ENCODE measurements at places on chromosomes 2 and 18. TPM values are rescaled to one million over a fixed set of nuclear protein-coding genes. Genes with fewer than 3 reads are reported as not detected.
A peak's percentile ranks its signal among the peaks of the same experiment; 100 is the strongest.

DNA sequence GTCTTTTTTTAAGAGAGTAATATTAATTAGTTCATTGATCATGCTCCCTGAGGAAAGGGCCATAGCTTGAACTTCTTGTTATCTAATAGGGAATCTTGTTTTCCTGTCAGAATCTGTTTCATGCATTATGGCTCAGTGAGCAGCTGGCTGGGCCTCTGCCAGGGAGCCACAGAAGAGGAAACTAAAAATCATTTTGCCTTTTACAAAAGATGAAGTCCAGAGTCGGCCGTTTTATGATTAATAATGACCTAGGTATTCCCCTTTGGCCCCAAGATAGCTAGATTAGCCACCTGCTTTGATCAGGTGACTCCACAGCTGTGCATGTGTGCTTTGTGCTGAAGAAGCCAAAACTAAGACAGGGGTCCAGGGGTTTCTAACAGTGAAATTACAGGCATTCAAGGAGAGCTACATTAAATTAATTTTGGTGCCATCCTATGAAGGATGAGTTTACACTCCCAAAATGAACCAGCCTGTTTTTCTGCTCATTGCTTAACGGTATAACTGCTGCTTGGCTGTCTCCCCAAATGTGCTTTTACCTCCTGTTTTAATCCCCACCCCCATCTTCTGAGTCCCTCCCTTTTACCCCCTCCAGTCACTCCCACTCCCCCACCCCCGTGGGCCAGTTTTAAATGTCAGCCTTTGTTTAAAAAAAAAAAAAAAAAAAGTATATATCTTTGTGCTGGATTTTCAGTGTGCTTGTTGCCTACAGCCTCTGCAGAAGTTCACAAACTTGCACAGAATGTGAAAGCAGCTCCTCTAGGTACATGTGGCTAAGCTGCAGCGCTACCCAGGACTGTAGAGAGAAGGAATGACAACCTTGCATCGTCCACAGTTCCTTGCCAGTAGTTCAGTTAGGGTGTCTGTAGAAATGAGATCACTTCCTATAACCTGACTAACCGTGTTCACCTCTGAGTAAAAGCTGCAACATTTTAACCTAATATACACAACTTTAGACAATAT lies 93.1 kb downstream of the CABLES1 start:
- peak; percentile 46 for DNase-seq

DNA sequence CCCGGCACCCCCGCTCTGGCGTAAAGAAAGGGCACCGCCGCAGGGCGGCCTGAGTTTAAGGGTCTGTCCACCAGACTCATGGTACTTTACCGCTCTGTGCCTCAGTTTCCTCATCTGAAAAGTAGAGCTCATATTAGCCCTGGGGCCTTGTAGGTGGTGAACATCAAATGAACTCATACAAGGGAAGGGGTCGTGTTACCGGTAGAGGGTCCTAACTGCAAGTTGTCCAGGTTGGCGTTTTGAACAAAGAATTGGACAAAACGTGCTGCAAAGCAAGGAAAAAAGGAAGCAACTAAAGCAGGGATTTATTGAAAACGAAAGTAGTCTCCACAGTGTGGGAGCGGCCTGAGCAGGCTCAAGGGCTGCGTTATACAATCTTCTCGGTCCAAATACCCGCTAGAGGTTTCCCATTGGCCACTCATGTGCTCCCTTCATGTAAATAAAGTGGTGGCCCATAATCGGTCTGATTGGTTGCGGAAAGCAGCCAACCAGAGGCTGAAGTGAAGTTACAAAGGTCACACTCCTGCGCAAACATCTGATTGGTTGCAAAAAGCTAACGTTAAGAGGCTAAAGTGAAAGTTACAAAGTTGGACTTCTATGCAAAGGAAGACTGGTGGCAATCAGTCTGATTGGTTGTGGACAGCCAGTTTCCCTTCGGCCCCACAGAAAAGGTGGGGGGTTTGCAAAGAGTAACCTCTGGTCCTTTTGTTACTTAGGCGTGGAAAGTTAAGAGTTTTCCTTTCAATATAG lies 80.7 kb upstream of the LDLRAD4 start:
- DNase-seq = no peak

DNA sequence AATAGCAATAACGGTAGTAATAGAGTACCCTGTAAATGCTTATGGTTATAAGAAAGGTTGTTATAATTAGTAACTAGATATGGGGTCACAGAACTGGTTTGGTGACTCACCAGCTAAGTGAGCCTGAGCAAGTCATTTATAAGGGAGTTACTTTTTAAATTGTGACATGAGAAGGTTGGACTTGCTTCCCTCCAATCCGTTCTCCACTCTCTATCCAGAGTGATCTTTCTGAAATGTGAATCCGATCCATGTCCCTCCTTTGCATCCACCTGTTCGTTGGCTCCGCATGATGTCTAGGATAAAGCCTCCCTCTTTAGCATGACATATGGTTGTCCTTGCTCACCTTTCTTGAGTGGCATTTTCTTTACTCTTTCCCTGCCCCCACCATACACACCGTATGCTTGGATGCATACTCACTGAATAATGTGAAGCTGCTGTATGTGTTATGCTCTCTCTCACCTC lies 83.1 kb downstream of the CDC42EP3 start:
- DNase-seq = no peak

- no peak for DNase-seq
Observed at GRCh38 chr18:62484941-62485340, 37.9 kb upstream of the ZCCHC2 start.

DNA sequence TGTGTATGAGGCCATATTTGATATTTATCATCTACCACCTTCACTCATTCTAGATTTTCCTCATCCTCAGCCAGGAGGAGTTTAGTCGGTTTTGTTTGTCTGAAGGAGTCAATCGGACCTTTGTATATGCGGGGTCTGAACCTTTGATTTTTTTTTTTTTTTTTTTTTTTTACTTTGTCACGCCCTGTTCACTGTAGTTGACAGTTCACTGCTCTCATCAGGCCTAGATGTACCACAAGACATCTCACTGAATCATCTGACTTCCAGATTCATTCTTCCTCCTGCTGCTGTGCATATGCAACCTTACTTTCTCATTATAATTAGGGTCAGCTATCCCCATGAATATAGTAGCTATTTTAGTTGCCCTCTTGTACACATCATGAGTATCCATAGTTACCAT lies 133.2 kb downstream of the ARHGAP15 start:
- DNase-seq = no peak

GRCh38 chr2:39290433-39290832 lies 46.7 kb upstream of the CDKL4 start:
- no peak for DNase-seq

- peak; percentile 53 for DNase-seq
Observed at GRCh38 chr18:61606759-61607158, 273.5 kb downstream of the CDH20 start.

DNA sequence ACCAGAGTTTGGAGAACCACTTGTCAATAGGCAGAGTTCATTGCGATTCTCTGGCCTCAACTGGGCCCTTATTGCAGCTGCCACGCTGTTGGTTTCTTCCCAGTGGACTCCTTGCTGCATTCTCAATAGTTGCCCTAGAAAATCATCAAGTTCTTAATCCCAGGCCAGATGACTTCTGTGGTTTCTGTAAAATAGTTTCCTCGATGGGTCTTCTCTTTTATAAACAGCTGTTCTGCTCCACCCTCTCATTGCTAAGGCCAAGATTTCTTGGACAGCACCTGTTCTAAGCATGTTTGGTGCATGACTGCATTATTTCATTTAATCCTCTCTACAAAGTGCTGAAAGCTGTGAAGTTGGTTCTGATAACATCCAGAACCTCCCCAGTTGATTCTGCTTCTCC lies 131.0 kb downstream of the BCL2L11 start:
- no peak for DNase-seq

GRCh38 chr2:210195101-210195852 lies 24.1 kb upstream of the KANSL1L start:
- DNase-seq = no peak

GRCh38 chr18:21398121-21398520 lies 156.1 kb downstream of the GREB1L start:
- DNase-seq = no peak

DNA sequence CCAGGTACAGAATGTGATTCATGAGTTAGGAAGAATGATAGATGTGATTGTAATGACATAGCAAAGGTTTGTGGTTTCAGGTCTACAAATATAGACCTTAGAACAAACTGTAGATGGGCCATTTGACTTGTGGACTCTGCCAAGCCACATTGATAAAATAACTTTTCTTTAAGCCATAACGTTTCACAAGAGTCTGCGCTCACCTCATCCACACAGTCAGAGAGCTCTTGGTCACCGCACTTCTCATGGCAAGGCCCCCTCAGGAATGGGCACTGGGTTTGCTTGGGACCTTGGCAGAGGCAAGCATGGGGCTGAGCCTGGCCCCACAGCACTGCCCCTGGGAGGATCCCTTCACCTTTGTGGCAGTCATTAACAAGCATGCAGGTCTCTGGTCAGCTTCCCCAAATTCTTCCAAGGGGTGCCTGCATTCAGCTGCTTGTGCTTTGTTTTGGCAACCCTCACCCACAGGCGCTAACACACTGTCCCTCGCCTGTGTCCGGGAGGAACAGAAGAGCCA lies 14.0 kb downstream of the ARMC9 start:
- DNase-seq = no peak

- DNase-seq = no peak
Observed at GRCh38 chr18:57475408-57475807, 40.2 kb downstream of the ONECUT2 start.

GRCh38 chr2:197113275-197113711 lies 186.8 kb upstream of the PGAP1 start:
- no peak for DNase-seq

- no peak for DNase-seq
Observed at GRCh38 chr2:202545523-202545922, 89.2 kb upstream of the FAM117B start.

- no peak for DNase-seq
Observed at GRCh38 chr2:166337932-166338331, 37.8 kb downstream of the SCN9A start.

DNA sequence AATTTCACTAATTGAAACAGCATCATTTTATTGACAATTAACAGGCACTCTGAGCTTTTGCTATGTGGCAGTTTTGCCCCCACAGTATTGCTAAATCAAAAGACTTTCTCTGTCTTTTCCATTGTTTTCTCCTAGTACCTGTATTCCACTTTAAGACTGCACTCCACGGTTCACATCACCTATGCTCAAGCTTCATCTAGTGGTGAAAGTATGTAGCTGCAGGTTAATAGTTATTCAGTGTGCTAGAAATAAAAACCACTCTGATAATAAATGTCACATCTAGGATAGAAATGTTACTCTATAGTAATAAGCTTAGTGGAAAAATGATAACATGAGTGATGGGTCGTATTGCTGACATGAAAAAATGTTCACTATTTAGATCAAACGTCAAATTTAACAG lies 24.6 kb downstream of the ARL6IP6 start:
- no peak for DNase-seq

DNA sequence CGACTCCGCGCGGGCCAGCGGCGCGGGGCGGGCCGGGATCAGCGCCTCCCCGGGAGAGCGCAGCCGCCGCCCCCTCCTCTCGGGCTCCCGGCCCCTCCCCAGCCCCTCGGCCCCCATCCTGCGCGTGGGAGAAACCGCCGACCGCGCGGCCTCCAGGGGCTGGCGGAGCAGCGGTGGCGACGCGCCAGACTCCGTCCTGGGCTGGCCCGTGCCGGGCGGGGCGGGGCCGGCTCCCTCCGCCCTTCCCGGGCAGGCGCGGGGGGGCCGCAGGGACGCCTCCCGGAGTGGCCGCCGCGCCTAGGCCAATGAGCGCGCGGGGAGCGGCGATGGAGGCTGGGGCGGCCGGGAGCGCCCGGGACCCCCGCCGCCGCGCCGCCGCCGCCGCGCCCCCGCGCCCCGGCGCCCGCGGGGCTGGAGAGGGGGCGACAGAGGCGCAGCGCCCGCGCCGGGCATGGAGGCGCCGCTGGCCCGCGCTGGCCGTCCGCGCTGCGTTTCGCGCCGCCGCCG lies 49.1 kb downstream of the KCNIP3 start:
- DNase-seq = no peak

DNA sequence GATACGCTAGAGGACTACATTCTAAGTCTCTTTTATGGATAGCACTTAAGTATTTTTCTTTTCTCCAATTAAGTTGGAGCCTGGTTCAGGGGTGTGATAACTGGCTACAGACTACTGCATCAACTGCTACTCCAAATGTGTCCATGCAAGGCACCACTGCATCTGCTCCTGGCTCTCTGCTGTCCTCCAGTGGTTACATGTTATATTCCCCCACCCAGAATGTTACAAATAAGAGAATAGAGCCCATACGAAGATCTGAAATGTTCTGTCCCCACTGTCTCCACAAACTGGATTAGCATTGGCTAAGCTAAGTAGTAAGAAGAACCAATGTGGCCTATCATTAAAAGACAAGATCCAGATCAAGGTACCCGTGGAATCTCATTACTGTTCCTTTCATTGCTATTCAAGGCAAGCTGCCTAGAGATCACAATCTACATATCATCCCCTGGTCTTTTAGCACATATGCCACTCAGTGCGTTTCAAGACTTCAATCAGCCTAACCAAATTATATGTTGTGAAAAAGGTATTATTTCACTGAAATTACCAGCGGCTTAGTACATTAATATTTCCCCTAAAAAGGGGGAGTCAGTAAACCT lies 308.3 kb upstream of the SLC8A1 start:
- DNase-seq = no peak

DNA sequence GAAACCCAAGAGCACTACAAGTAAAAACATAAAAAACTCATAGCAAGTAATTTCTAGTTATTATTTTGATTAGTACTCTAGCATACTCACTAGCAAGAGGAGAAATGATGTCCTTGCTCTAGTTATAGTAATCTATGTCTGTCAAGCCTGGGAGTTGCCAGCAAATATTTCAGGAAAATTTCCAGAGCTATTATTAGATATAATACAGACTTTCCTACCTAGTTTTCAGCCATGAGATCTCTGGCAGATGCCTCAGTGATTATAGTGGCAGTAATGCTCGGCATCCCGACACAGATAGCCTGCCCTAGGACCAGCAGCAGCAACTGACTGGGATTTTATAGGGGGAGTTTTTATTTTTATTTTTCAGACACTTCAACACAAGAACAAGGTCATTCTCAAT lies 224.4 kb downstream of the ZNF385B start:
- no peak for DNase-seq

DNA sequence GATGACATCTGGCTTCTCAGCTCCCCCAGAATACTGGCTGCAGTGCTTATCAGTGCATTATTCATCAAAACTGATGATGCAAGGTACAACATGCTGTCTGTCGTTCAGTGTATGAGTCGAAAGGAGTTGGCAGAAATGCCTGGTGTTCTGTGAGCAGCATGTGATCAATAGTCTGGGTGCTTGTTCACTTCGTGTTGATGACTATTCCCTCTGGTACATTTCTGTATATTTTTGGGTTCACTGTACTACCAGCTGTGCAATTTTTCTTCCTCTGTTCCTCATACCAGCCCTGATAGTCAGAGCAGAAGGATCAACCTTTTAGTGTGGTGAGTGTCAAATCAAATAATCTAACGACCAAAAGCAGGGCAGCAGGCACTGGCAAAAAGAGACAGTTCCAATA lies 59.0 kb upstream of the KLHL14 start:
- DNase-seq = peak; percentile 46

Gene NEURL3
- 1.0 TPM for total RNA-seq

Gene TMEM37
- total RNA-seq = 1.2 TPM

Gene UPP2
- not detected for total RNA-seq

Gene BCL11A
- 4.4 TPM for total RNA-seq

Gene SOCS6
- total RNA-seq = 12.3 TPM

Gene SCN1A
- total RNA-seq = not detected

Gene IWS1
- 77.1 TPM for total RNA-seq
